ENCODE measurements at places on chromosomes 13 and 19. TPM values are rescaled to one million over a fixed set of nuclear protein-coding genes. Genes with fewer than 3 reads are reported as not detected.

- no peaks in the 10 kb centered on the region for H3K36me3 ChIP-seq
- H3K27me3 ChIP-seq: no peaks in the 10 kb centered on the region
- no peak for DNase-seq
- no peak overlapping the region for H3K4me3 ChIP-seq
- no peaks in the 10 kb centered on the region for H3K4me1 ChIP-seq
- no peak overlapping the region for H3K27ac ChIP-seq
Measured at GRCh38 chr13:55553701-55554100, 1587.0 kb upstream of the PRR20A start.

DNA sequence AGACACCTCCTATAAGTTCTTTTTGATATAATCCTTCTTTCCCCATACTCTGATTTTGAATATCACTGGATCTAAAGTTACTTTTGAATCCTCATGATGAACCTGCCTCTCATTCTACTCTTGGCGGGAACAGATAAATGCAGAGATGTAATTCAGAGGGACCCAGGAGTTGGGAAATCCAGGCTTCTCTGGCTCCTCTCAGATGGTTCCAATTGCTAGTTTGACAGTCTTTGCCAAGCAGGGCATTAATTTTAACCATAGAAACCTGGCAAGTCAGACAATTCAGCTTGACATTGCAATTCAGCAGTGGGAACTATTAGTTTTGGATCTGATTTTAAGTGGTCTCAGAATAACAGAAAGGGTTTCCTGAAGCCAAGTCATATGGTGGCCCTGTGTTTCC is 67.3 kb upstream of the KLF12 start:
- H3K36me3 ChIP-seq: no peaks in the 10 kb centered on the region
- H3K4me1 ChIP-seq: peaks cover 57% of the 10 kb centered on the region
- H3K4me3 ChIP-seq: no peak overlapping the region
- no peak for DNase-seq
- no peak overlapping the region for H3K27ac ChIP-seq

GRCh38 chr19:49058562-49058961 is 1.0 kb upstream of the CGB7 start:
- no peaks in the 10 kb centered on the region for H3K4me1 ChIP-seq
- DNase-seq: peak; percentile 64
- no peak overlapping the region for H3K27ac ChIP-seq
- H3K27me3 ChIP-seq: no peaks in the 10 kb centered on the region
- 0 out of 2 replicates have a peak overlapping the region, but pooled peaks have one; percentile 79 for H3K4me3 ChIP-seq

Gene TRIM13
- 20.2 TPM for total RNA-seq

GRCh38 chr13:80382576-80382975 is 41.6 kb upstream of the SPRY2 start:
- no peak overlapping the region for H3K27ac ChIP-seq
- H3K4me3 ChIP-seq: no peak overlapping the region
- peaks cover 4% of the 10 kb centered on the region for H3K4me1 ChIP-seq
- H3K36me3 ChIP-seq: no peaks in the 10 kb centered on the region
- DNase-seq: no peak

GRCh38 chr19:5139583-5140325 is 170.8 kb downstream of the KDM4B start:
- no peak overlapping the region for H3K4me3 ChIP-seq
- no peaks in the 10 kb centered on the region for H3K4me1 ChIP-seq
- H3K27ac ChIP-seq: no peak overlapping the region

Gene OR4F17
- not detected for total RNA-seq

DNA sequence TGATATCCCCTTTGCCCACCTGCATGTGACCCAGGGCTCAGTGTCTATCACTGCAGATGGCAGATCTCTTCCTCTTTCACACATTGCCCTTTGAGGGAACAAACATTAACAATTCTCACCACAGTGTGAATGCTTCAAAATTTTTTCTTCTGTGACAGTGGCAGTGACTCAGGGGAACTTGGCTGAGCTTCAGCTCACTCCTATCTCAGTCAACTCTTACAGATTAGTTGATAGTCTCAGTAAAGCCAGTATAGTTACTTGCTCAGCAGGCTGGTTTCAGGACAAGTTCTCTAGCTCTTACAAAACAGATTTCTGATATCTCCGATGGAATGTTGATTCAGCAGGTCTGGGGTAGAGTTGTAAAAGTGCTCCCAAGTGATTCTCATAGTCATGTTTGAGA is 166.9 kb downstream of the DLEU7 start:
- no peaks in the 10 kb centered on the region for H3K36me3 ChIP-seq
- H3K4me3 ChIP-seq: no peak overlapping the region
- no peaks in the 10 kb centered on the region for H3K27me3 ChIP-seq
- peaks cover 69% of the 10 kb centered on the region for H3K4me1 ChIP-seq

DNA sequence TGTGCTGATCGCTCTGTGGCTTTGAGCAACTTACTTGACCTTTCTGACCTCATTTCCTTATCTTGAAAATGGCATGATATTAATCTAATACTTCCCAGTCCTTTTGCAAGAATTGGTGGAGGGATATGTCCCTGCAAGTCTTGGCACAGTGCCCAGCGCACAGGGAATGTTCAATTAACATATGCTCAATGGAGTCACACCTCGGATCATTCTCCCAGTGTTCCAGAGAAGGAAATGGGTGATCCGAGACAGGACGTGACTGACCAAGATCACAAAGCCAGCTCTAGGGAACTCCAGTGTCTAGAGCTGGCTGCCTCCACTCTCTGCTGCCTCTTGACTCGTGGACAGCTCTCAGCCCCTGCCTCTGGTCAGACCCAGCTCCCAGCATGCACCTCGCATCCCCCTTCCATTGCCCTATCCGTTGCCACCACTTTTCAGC is 3.6 kb downstream of the CDC42EP5 start:
- DNase-seq: no peak
- no peaks in the 10 kb centered on the region for H3K36me3 ChIP-seq
- H3K4me1 ChIP-seq: peaks cover 9% of the 10 kb centered on the region
- no peaks in the 10 kb centered on the region for H3K27me3 ChIP-seq
- no peak overlapping the region for H3K4me3 ChIP-seq

Gene ZNF20
- total RNA-seq: 5.5 TPM

GRCh38 chr13:109093998-109094397 is 464.6 kb downstream of the MYO16 start:
- no peak for DNase-seq
- no peak overlapping the region for H3K4me3 ChIP-seq
- no peak overlapping the region for H3K27ac ChIP-seq
- H3K27me3 ChIP-seq: peaks cover 25% of the 10 kb centered on the region
- no peaks in the 10 kb centered on the region for H3K4me1 ChIP-seq

Gene CEACAM20
- not detected for total RNA-seq

GRCh38 chr13:73278186-73278585 is 219.4 kb downstream of the KLF5 start:
- H3K27me3 ChIP-seq: no peaks in the 10 kb centered on the region
- no peak overlapping the region for H3K4me3 ChIP-seq
- H3K4me1 ChIP-seq: peaks cover 21% of the 10 kb centered on the region
- no peaks in the 10 kb centered on the region for H3K36me3 ChIP-seq
- no peak for DNase-seq
- no peak overlapping the region for H3K27ac ChIP-seq

Gene LGALS7B
- not detected for total RNA-seq

Data from GM23248 (cell line).